ENCODE measurements at places on chromosomes 7 and 10.

- DNase-seq, result no peak
These were observed 23.8 kb downstream of the DNAJB6 start for GRCh38 chr7:157360483-157361025.

DNA sequence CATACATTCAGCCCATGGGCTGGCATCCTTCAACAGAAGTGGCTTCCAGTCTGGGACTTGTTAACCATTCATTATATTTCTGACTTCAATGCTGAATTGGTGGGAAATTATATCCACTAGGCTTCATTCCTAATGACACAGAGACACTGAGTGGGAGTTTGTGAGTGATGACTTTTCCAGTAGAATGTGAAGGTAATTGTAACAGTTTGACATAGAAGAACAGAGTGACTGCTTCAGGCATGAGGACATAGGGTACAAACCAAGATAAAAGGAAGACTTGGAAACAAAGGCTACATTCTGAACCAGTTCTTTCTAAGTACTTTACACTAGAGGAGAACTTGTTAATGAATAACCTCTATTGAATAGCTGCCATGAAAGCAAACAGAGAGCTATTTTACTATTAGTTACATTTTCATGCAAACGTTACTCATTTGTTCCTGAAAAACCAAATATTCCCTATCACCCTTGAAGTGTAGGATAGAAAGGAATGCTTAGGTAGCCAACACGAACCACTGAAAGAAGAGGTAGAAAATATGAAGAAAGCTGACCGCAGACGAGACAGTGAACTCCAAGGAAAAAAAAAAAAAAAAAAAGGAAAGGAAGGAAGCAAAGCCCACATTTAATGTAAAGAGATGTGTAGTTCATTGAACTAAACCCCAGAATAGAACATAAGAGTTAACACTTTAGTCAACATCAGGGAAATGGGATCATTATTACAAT, 237.0 kb upstream of the SEMA3C start:
- DNase-seq, result no peak

DNA sequence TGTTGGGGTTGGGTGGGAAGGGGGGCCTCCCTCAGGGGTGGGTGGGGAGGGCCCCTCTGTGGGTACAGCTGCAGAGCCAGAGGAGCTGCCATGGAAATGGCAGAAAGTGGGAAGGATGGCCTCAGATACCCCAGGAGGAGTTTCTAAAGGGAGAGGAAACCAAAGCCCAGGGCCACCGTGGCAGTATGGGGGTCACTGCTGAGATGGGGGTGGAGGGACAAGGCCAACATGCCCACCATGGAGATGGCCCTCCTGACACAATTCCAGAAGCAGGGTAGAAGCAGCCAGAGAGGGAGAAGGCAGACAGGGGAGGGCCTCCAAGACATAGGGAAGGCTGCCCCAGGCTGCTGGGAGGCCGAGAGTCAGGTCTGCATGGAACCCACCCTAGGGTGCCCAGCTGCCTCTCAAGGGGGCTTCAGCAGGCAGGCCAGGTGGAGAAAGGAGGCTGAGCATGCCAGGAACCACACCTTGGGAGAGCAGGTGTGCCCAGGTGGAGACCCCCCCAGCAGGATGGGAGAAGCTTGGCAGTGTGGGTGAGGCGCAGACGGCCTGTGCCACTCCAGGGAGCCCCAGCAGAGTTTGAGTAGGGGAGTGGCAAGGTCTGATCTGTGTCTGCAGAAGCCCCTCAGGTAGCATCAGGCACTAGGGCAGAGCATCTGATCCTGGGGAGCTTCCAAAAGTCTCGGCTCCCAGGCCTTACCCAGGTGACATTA, 146.8 kb downstream of the ARHGAP22 start:
- DNase-seq, result no peak

DNA sequence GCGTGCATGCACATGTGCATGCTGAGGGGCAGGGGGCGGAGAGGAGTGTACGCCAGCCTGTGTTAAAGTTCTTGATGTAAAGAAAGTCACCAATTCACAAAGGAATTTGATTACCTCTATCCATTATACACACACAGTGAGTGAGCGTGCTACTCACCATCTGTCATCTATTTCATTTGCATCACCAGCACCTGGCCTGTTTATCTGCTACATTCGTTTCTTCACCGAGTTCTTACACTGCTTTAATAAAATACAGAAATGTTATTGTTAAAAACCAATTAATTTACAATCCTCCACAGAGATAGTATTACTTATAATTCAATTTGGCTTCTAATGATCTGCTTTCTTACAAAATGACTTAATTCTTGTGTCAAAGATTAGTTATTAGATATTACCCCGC, 32.6 kb downstream of the NEUROD6 start:
- no peak for DNase-seq

DNA sequence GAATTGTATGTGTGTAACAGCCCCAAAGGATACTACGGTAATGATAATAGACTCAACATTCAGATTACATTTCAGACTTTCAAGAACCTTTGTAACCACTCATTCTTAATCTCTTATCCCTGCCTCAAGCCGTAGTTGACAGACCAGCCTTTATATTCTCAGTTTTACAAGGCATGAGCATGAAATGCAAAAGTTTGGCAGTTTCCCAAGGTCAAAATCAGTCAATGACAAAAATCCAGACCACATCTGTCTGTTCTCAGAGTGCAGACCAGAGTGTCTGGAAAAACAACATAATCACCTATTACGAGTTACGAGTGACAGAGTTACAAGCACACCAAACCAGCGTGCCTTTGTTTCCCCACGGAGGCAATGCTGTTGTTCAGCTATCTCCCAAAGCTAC, 178.6 kb upstream of the LRGUK start:
- DNase-seq, result no peak

- DNase-seq, result no peak
These were observed 6.4 kb upstream of the TNRC18 start for GRCh38 chr7:5429857-5430611.

DNA sequence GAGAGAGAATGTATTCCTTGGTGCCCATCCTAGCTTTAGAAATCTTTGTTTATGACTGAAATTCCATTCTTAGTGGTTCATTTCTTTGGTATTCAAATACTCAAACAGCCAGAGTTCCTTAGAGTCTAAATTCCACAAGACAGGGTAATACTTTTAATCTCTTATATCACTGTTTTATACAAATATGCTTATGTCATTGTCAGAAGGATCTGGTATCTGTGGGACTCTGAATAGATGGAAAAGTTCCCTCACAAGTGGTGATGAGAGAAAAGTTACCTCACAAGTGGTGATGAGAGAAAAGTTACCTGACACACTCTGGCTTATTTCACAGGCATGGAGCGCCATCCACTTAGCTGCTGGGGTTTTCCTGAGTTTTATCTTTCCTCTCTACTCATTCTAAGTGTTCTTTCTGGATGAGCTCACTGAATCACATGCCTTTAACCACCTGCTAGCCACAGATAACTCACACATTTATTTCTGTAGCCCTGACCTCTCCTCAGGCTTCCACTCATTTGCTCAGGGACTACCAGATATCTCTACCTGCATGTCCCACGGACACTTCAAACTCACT, 784.0 kb downstream of the SUGCT start:
- no peak for DNase-seq

GRCh38 chr10:95606922-95607321, 45.8 kb upstream of the SORBS1 start:
- no peak for DNase-seq

DNA sequence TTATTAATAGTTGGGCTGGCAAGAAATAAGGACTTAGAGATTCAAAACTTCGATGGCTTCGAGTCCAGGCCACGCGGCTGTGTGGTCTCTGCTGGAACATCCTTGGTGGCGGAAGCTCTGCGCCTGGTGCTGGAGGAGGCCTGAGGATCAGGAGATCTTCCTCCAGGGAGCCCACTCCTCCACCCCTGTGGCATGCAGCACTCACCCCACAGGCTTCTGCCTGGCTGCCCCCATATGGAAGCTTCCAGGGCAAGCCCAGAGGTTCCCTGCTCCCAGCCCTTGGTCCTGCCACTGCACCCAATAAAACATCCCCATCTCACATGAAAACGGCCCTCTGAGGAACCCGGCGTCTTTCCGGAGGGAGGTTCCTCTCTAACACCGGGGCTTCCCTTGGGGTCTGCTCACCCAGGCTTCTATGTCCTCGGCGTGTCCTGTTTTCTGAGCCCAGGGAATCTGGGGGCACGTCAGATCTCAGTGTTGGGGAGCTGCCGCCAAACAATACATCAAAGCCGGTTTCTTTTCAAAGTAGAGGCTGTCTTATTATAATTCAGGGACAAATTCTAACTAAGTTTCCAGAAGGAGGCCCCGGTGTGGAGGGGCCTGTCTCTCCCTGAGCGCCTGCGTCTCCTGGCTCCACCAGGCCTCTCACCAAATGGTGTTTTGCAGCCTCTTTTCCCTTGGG, 32.4 kb downstream of the CALML3 start:
- no peak for DNase-seq

- no peak for DNase-seq
These were observed 155.1 kb upstream of the FZD8 start for GRCh38 chr10:35797187-35797586.

DNA sequence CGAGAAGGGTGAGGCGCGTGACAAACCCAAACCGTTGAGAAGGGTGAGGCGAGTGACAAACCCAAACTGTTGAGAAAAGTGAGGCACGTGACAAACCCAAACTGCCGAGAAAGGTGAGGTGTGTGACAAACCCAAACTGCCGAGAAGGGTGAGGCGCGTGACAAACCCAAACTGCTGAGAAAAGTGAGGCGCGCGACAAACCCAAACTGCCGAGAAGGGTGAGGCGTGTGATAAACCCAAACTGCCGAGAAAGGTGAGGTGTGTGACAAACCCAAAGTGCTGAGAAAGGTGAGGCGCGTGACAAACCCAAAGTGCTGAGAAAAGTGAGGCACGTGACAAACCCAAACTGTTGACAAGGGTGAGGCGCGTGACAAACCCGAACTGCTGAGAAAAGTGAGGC, 25.0 kb downstream of the ESYT2 start:
- DNase-seq, result no peak

- no peak for DNase-seq
These were observed 302.9 kb downstream of the BAMBI start for GRCh38 chr10:28980264-28980663.

- DNase-seq, result no peak
These were observed 27.9 kb downstream of the CDH23 start for GRCh38 chr10:71424496-71425194.

DNA sequence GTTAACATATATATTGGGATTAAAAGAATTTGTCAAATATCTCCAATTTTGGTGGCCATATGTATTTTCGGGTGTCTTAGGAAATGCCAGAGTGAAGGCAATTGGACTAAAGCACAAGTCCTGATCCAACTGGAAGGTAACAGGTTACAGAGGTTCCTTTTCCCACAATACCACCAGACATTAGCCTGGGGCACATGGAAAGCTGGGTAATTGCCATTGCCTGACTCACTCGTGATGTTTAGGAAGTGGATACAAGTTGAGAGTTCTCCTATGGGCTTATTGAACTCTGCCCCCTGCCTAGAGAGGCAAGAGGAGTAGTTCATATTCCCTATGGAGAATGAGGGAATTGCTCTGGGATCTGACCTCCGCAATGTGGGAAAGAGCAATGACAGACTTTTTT, 5.7 kb downstream of the DNAH11 start:
- DNase-seq, result no peak
